Keratinocyte (primary cell): ENCODE measurements at places on chromosomes 7 and 10.

DNA sequence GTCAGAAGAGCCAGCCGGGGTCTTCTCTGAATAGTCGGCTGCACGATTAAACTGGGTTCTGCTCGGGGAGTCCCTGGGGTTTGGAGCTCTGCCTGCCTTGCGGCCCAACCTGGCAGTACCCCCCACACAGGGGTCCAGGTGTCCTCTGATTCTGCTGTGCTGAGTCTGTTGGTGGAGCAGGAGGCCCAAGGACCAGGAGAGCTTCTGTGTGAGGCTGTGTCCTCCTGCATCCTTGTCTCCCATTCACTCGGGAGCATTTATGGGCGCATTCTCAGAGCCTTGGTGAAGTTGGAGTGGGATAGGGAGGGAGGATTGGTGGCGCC, 14.2 kb downstream of the INPP5A start:
- no peak for DNase-seq

DNA sequence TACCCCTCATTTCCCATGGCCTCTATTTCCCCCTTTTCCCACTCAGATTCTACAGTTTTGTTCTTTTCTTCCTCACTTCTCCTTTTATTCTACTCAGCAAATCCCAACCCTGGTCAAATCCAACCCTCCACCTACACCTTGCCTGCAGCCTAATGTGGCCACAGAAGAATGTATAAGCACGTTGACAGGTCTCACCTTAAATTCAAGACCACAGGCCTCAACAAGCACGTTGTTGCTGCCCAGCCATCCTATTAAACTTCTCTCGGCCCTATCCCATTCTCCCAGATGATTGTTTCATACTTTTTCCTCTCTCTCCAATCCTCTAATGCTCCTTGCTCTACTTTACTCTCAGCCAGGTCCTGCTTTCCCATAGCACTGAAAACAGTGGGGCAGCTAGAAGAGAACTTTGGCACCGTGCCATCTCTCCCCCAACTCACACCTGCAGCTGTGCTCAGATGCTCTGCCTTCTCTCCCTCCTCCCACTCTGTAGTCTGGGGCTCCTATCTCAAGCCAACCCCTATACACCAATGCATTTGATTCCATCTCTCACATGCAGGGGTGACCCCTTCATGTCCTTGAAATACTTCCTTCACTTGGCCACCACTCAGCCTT, 6.8 kb upstream of the EIF3A start:
- DNase-seq, result no peak

DNA sequence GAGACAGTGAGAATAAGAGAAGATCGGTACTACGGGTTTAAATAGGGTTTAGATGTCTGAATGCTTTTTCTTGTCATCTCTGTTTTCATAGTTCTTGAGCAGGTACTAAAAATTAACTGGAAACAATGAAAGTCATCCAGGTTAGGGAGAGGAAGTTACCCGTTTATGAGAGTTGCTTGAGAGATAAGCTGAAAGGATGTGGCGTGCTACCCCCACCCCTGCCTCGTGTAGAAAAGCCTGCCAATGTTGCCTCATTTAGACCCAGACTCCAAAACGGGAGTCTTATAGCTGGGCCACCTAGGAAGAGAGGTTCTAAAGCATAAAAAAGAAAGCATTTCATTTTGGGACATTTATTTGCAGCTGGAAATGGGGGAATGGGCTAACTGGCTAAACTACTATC, 10.2 kb downstream of the AKR1C4 start:
- DNase-seq, result no peak

DNA sequence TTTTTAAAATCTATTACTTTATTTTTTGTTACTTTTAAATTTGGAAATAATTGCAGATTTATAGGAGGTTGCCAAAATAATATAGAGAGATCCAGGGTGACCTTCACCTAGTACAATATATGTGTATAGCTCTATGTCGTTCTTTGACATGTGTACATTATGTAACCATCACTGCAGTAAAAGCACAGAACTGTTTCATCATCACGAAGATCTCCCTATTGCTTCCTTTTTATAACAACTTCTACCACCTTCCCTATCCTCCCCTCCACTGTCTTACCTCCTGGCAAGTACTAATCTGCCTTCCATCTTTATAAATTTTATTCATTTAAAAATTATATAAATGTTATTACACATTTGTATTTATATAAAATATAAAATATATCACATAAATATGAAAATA, 251.0 kb downstream of the AUTS2 start:
- no peak for DNase-seq

DNA sequence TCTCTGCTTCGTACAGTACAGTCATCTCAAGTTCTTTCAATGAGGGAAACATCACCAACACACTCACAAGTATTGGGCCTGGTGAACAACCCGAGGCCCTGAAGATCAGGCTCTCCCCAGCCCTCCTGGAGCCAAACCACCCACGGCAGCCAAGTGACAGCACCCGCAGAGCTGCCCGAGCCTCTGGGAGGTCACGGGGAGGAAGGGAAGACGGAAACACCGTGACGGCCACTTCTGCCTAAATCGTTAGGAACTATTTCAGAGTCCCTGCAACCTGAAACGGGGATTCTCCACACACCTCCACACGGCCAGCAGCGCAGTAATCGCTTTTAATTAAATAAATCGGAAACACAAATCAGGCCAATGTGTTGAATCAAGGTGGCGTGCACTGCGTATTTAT, 222.6 kb downstream of the MAD1L1 start:
- DNase-seq, result no peak
